ENCODE measurements at places on chromosomes 1 and 21.

DNA sequence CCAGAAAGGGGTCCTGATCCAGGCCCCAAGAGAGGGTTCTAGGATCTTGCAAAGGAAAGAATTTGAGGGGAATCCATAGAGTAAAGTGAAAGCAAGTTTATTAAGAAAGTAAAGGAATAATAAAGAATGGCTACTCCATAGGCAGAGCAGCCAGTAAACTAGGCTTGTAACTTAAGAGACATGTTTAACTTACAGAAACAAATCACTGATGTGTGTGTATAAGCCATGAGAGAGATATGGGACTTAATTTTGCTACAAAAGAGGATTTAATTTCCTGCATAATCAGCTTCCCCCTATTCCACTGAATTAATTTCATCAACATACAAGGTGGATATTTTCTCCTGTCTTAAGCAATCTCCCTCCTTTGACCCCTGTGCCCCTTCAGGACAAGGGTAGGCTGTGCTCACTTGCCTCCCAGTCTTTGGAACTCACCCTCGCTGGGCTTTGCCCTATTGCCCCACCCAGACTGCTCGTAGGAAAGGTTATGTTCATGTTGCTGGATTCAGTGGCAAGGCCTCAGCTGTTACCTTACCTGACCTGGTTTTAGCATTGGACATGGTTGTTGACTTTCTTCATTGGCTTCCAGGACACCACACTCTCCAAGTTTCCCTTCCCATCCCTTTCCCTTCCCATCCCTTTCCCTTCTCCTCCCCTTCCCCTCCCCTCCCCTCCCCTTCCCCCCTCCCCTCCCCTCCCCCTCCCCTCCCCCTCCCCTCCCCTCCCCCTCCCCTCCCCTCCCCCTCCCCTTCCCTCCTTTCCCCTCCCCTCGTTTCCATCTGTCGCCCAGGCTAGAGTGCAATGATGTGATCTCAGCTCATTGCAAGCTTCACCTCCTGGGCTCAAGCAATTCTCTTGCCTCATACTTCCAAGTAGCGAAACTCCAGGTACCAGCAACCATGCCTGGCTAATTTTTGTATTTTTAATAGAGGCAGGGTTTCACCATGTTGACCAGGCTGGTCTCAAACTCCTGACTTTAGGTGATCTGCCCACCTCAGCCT lies 44.6 kb downstream of the TBCE start:
- DNase-seq: no peak

- DNase-seq: no peak
These were observed 6.3 kb downstream of the SLC9A1 start for GRCh38 chr1:27148591-27148990.

- DNase-seq: no peak
These were observed at the start of gene RAB7B for GRCh38 chr1:206002871-206003801. RAB7B (minus strand) TSS chr1:206003395; CDS start chr1:205994135, 9,260 bp downstream.

DNA sequence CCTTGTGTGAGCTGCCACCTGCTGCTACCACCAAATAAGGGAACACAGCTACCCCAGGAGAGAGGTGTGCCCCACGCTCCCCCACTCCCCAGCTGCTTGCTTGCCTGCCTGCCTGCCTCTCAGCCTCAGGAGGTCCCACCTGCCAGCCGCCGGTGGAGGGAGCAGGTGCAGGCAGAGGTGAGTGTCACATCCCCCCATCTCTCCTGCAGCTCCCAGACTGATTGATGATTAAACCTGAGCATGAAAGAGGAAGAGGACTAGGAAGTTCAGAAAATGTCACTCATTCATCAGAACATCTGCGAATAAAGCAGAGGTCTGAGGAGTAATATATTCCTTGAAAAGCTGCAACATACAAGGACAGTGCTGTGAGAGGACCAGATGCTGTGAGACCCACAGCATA lies 58.6 kb upstream of the HIVEP3 start:
- no peak for DNase-seq

DNA sequence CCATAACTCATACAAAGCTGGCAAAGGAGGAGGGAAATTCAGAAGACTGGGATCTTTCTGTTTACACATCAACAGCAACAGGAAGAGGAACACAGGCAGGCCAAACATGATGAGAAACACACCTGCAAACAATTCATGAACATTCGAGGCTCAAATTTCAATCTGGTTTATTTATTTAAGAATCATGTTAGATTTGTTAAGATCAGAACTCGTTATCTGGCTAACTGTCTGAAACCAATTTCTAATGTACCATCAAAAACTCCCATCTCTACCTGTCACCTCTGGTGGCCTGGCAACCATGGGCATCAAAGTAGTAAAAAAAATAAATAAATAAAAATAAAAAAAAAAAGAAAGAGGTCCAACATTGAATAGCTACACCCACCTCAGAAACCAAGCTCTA lies 9.8 kb downstream of the LBR start:
- DNase-seq: no peak

- no peak for DNase-seq
These were observed 31.1 kb downstream of the CASZ1 start for GRCh38 chr1:10765304-10765703.

GRCh38 chr1:73839922-73840321 lies 358.1 kb downstream of the LRRIQ3 start:
- no peak for DNase-seq

DNA sequence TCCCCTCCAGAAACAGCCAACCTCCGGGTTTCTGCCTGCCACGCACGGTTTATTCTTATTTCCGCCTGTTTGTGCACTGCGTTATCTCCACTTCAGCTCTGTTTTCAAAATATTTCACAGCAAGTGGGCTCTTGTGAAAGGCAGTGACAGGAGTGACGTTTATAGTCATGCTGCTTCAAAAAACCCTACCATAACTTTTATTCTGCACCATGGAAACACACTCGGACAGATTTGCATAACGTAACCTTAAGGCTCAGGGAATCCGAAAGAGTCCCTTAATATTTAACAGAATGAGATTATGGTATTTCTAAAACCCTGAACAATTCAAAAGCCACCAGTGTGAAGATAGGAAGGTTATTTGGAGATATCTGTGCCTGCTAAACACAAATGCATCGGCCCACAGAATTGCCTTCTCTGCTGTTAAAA lies 782 bp upstream of the SDE2 start:
- peak; percentile 64 for DNase-seq

- DNase-seq: no peak
These were observed 19.1 kb downstream of the RPAP2 start for GRCh38 chr1:92317836-92318493.

GRCh38 chr21:17784180-17784598 lies 35.0 kb downstream of the C21orf91 start:
- DNase-seq: peak; percentile 44

DNA sequence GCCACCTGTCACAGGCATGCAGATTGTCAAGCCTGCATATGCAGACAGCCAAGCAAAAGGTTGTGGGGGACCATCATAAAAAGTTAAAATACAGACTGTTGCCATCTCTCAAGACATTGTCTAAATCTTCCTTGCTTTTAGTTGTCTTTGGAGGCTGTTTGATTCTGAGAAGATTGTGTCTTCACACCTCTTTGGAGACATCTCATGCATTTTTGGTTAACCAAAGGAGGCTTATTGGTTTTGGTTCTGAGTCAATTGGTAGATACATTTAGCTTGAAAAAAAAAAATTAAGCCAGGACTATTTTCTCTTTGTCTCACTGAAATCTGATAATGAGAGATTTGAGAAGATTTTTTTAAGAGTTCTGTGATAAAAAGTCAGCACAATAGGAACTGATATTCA lies 217.6 kb downstream of the LYPLAL1 start:
- DNase-seq: no peak

- no peak for DNase-seq
These were observed 53.9 kb downstream of the COQ8A start for GRCh38 chr1:226993814-226994585.
